Cardiac muscle cell (in vitro differentiated cells and primary cell): ENCODE measurements at places on chromosomes 2 and 18. TPM values are rescaled to one million over a fixed set of nuclear protein-coding genes. Genes with fewer than 3 reads are reported as not detected.

TFPI gene
- 6.6 and 9.3 TPM in 2 replicates for total RNA-seq

GRCh38 chr2:109660046-109660860, 46.1 kb downstream of the SOWAHC start:
- no peaks in the 10 kb centered on the region for H3K27me3 ChIP-seq
- no peak overlapping the region for H3K27ac ChIP-seq
- no peaks in the 10 kb centered on the region for H3K36me3 ChIP-seq
- DNase-seq = no peak
- no peaks in the 10 kb centered on the region for H3K4me1 ChIP-seq
- no peak overlapping the region for H3K4me3 ChIP-seq

CPLX4 gene
- not detected in 2 replicates for total RNA-seq

GRCh38 chr2:31696068-31696467, 115.3 kb upstream of the SRD5A2 start:
- H3K4me3 ChIP-seq = no peak overlapping the region
- no peak for DNase-seq
- no peaks in the 10 kb centered on the region for H3K4me1 ChIP-seq
- no peaks in the 10 kb centered on the region for H3K27me3 ChIP-seq
- H3K27ac ChIP-seq = no peak overlapping the region

DNA sequence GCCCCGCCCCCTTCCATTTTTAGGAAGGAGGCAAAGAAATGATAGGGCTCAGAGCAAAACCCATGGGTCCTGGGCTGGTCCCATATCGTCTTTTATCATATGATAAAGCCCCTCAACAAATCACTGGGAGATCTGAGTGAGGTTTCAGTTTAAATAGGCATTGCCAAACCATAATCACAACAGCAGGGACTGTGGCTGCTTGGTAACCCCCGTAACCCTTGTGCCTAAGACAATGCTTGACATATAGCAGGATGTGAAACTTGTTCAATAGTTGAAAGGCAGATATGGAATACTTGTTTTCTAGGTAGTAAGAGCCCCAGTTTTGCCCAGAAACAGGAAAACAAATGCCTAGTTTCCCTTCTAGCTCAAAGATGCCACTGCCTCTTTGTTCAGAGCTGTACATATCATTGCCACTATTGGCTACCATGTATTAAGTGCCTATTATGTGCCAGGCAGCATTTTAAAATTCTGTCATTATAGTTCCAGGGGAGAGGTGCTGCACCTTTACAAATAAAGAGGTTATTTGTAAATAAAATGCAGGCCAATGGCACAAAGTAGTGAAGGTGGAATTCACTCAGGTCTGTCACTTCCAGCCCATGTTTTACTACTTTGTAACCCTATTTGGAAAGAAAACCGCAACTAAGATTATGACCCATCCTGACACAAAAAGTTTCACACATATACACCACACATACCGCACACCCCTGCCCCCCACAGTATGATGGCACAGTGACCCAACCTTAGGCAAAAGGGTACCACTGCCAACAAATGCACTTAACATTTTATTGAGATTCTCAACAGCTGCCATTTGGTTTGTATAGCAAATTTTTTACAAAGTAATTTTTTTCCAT, 14.2 kb downstream of the NAGK start:
- H3K4me3 ChIP-seq = no peak overlapping the region
- H3K4me1 ChIP-seq = no peaks in the 10 kb centered on the region
- peaks cover 3% of the 10 kb centered on the region for H3K36me3 ChIP-seq
- no peaks in the 10 kb centered on the region for H3K27me3 ChIP-seq

GRCh38 chr2:153347818-153348495, 130.6 kb downstream of the RPRM start:
- no peaks in the 10 kb centered on the region for H3K4me1 ChIP-seq
- H3K27me3 ChIP-seq = no peaks in the 10 kb centered on the region
- H3K27ac ChIP-seq = no peak overlapping the region

GRCh38 chr2:174336501-174337336, 2.0 kb downstream of the SP9 start:
- no peak overlapping the region for H3K27ac ChIP-seq
- peaks cover 100% of the 10 kb centered on the region for H3K27me3 ChIP-seq
- DNase-seq = peak; percentile 79
- peaks cover 8% of the 10 kb centered on the region for H3K4me1 ChIP-seq
- peak overlapping the region; percentile 34 for H3K4me3 ChIP-seq

DNA sequence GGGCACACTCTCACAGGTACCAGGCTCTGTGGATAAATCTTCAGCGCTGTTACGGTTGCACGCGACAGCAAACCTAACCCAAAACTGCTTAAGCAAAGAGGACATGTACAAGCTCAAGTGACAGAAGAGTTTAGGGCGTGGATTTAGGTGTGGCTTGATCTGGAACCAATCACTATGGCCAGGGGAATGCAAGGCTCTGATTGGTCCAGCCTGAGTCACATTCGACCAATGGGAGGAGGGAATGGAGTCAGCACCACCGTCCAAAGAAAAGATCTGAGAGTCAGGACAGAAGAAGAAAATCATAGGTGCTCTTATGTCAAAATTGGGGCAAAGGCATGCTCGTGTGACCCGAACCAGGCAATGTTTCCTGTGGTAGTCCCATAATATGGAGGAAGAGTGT, 139.0 kb downstream of the TRIM43 start:
- no peak overlapping the region for H3K4me3 ChIP-seq
- H3K27ac ChIP-seq = no peak overlapping the region
- H3K36me3 ChIP-seq = no peaks in the 10 kb centered on the region
- no peaks in the 10 kb centered on the region for H3K4me1 ChIP-seq

GRCh38 chr2:62471816-62472215, 34.2 kb downstream of the TMEM17 start:
- H3K27me3 ChIP-seq = no peaks in the 10 kb centered on the region
- peaks cover 23% of the 10 kb centered on the region for H3K4me1 ChIP-seq
- H3K36me3 ChIP-seq = no peaks in the 10 kb centered on the region
- DNase-seq = no peak
- H3K27ac ChIP-seq = no peak overlapping the region

DNA sequence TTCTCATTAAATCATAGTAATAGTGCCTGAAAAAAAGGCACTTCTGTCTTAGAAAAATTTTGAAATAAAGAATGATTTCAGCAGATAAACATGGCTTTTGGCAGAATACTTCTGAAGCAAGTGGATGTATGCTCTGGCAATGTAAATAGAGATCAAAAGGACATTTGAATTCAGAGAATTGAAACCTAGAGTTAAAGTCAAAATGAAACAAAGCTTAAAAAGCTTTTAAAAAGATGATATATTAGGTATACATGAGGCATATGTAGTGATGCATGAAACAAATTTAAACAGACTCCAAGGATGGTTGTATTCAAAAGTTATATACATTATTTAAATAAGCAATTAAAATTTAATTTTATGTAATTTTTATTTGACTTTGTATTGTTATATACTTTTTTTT, 1344.5 kb upstream of the TMEFF2 start:
- no peaks in the 10 kb centered on the region for H3K4me1 ChIP-seq
- no peaks in the 10 kb centered on the region for H3K36me3 ChIP-seq

DNA sequence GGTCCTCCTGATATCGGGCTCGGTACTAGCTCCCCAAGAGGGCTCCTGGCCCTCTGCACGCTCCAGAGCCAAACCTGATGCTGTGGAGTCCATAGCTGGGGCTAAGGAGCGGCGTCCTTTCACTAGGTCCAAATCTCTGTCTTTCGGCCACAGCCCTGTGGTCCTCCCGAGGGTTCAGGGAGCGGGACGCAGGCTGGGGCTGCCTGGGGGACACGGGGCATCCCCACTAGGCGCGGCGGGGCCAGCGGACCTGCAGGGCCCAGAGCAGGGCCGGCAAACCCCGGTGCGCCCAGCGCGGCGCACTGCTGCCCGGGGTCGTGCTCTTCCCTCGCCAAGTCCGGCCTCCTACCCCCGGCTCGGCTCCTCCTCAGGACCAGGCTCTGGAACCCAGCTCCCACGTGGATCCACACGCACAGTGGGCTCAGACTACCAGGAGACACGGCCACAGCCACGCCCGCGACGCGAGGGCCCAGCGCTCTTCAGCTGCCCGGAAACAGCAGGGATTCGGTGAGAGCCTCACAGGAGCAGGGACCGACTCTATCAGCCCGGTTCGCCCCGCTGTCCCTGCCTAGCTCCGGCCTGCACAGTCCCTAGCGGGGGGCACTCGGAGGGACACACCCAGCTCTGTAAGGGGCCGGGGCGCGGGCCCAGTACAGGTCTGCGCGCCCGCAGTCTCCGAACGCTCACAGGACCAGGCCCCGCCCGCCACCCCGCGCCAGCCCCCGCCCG, 593 bp downstream of the ZNF514 start:
- DNase-seq = peak; percentile 70
- H3K27ac ChIP-seq = no peak overlapping the region
- H3K4me3 ChIP-seq = peak overlapping the region; percentile 72
- no peaks in the 10 kb centered on the region for H3K27me3 ChIP-seq
- H3K36me3 ChIP-seq = peaks cover 2% of the 10 kb centered on the region
- no peaks in the 10 kb centered on the region for H3K4me1 ChIP-seq

COL5A2 gene
- total RNA-seq = 51.1 and 59.8 TPM in 2 replicates

- no peak overlapping the region for H3K4me3 ChIP-seq
- DNase-seq = no peak
- H3K27ac ChIP-seq = no peak overlapping the region
- no peaks in the 10 kb centered on the region for H3K36me3 ChIP-seq
- H3K4me1 ChIP-seq = no peaks in the 10 kb centered on the region
- H3K27me3 ChIP-seq = no peaks in the 10 kb centered on the region
These were observed 131.0 kb upstream of the SRD5A2 start for GRCh38 chr2:31711737-31712136.

DNA sequence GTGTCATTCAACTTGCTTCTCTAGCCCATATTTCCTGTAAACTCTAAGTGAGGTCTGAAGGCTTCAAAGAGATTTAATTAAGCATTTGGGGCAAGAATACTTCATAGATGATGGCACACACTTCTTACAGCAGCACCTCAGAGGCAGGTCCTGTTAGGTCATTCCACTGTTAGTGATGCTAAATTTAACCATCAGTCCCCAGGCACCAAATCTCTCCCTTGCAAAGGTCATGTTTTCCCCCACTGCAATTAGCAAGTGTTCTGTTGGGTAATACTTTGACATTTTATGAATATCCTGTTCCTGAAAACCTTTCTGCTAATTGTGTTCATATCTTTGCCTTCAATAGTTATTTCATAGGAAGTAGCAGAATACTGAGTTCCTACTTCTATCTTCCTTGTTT, 117.0 kb downstream of the STK39 start:
- H3K27ac ChIP-seq = peak overlapping the region; percentile 56
- H3K36me3 ChIP-seq = peaks cover 7% of the 10 kb centered on the region
- H3K4me1 ChIP-seq = peaks cover 29% of the 10 kb centered on the region
- no peak for DNase-seq
- H3K4me3 ChIP-seq = no peak overlapping the region
- no peaks in the 10 kb centered on the region for H3K27me3 ChIP-seq
